ENCODE measurements at places on chromosomes 11 and 22. TPM values are rescaled to one million over a fixed set of nuclear protein-coding genes. Genes with fewer than 3 reads are reported as not detected.
A peak's percentile ranks its signal among the peaks of the same experiment; 100 is the strongest.

- DNase-seq: peak; percentile 50
Measured at GRCh38 chr22:17779286-17780115, 5.2 kb upstream of the BID start.

DNA sequence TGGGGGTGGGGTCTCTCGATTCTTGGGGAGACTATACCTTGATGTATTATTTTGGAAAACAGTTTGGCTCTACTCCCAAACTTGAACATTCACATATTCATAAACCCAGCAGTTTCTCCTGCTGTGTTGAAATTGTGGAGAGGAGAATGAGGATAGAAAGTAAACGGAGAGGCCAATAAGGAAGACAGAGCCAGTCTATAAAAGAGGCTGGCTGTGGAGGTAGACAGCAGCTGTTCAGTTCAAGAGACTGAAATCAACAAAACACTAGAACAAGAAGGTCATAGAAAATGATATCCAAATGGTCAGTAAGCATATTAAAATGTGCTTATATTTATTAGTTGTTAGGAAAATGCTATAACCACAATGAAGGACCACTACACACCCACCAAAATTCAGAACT is 1.9 kb upstream of the MOGAT2 start:
- DNase-seq: no peak

DNA sequence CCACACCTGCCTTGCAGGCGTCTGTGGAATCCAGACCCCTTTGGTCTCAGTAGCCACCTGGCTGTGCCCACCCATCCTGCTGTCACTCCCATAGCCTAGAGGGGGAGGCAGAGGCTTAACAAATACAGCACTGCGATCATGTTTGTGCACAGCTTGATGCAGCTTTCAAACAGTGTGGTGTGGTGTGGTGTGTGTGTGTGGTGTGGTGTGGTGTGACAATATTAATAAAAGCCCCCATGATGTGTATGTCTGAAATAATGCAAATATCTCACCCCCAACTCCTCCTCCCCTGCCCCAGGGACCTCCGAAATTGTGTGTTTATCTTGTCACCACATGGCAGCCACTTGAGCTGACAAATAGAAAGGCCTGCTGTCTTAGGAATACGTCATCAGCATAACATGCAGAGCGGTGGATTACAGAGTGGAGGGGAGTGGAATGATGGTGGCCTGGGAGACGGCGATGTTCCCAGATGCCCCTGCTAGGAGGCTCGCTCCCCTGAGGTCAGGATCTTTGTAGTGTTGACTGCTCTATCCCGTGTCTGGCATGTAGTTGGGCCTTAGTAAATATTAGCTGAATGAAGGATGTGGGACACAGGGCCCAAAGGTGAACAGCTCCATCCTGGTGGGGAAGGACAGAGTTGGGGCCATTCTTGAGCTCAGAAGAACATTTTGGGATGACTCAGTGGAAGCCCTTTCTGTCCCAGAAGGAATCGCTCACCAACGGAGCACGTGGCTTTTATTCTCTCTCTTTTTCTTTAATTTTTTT is 2.8 kb downstream of the PDXP start:
- no peak for DNase-seq

DNA sequence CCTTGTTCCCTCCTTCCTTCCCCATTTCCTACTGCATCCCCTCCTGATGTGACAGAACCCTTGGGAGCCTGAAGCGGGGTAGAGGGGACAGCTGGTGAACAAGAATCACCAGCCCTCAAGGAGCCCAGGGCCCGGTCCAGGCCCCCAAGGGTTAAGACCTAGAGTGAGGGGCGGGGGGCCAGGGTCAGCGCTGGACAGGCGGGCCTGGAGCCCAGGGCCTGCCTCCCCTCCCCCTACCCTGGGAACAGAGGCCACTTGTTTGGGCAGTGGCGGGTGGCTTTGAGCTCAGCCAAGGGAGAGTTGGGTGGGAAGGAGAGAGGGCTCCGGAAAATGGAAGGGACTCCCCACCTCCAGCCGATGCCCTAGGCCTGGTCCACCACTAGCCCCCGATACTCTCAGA is 2.1 kb downstream of the ARAP1 start:
- DNase-seq: no peak

- no peak for DNase-seq
Measured at GRCh38 chr11:73451896-73452295, 75.7 kb downstream of the RELT start.

DNA sequence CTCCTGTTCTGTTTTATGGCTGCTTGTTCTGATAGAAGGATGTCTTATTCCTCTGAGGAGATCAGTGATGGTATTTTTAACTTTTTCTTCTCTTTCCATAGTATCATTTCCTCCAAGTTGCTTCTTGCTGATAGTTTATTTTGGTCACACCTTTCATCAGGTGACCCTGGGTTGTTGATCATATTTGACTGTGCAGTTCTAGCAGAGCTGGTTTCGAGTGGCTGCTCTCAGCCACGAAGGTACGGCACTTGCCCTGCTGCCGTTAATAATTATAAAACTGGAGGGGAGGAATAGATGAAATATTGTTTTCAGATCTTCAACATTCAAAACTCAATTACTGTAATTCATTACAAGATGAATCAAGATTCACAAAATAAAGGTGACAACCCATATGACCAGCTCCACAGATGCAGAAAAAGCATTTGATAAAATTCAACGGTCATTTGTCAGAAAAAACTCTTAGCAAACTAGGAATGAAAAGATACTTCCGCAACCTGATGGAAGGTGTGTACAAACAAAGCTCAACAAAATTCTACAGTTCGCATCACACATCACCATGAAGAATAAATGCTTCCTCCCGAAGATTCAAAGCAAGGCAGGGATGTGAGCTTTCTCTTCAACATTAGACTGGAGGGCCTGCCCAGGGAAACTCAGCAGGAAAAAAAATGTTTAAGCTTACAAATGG is 59.2 kb upstream of the RTL6 start:
- DNase-seq: no peak

DNA sequence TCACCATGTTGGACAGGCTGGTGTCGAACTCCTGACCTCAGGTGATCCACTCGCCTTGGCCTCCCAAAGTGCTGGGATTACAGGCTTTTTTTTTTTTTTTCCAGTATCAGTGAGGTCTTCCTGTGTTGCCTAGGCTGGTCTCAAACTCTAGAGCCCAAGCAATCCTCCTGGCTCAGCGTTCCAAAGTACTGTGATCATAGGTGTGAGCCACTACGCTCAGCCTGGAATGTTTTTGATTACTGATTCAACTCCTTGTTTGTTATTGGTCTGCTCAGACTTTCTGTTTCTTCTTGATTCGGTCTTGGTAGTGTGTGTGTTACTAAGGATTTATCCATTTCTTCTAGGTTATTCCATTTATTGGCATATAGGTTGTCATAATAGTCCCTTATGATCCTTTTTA is 31.3 kb downstream of the NAGA start:
- DNase-seq: no peak

DNA sequence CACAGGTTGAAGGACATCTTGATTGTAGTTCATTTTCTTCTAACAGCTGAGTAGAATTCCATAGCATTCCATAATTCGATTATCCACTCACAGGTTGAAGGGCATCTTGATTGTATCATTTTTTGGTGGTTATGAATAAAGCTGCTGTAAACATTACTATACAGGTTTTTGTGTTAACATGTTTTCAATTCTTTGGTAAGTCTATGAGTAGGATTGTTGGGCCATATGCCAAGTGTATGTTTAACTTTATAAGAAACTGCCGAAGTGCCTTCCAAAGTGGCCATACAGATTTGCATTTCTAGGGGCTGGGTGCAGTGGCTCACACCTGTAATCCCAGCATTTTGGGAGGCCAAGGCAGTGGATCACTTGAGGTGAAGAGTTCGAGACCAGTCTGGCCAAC is 44.6 kb downstream of the ANKRD42 start:
- no peak for DNase-seq

DNA sequence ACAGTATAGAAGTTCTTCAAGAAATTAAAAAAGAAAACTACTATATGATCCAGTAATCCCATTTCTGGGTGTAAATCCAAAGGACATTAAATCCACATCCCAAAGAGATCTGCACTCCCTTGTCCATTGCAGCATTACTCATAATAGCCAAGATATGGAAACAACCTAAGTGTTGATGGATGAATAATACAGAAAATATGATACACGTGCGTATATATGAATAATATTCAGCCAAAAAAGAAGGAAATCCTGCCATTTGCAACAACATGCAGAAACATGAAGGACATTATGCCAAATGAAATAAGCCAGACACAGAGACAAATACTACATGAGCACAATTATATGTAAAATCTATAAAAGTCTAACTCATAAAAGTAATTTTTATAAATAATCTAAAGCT is 306.3 kb upstream of the ANO3 start:
- no peak for DNase-seq

DNA sequence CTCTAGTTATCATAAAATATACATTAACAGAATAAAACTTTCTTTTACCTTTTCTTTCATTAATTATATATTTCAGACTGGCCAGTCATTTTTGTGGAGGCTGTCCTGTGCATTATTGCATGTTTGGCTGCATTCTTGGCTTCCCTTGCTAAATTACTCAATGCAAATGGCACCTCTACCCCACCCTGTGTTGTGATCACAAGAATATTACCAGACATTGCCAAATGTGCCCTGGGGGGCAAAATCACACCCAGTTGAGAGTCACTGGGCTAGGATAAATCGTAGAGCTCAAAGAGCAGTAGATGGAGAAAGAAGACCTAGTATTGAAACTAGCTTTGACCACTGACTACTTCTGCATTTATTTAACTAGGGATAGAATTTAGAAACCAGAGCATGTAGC is 1257.8 kb upstream of the TENM4 start:
- no peak for DNase-seq

Gene APOA4
- total RNA-seq: not detected
